GM12878 (cell line): ENCODE measurements at places on chromosomes 2 and 18. TPM values are rescaled to one million over a fixed set of nuclear protein-coding genes. Genes with fewer than 3 reads are reported as not detected.

DTNA gene
- polyA plus RNA-seq: 0.40 and 0.54 TPM in 2 replicates

DNA sequence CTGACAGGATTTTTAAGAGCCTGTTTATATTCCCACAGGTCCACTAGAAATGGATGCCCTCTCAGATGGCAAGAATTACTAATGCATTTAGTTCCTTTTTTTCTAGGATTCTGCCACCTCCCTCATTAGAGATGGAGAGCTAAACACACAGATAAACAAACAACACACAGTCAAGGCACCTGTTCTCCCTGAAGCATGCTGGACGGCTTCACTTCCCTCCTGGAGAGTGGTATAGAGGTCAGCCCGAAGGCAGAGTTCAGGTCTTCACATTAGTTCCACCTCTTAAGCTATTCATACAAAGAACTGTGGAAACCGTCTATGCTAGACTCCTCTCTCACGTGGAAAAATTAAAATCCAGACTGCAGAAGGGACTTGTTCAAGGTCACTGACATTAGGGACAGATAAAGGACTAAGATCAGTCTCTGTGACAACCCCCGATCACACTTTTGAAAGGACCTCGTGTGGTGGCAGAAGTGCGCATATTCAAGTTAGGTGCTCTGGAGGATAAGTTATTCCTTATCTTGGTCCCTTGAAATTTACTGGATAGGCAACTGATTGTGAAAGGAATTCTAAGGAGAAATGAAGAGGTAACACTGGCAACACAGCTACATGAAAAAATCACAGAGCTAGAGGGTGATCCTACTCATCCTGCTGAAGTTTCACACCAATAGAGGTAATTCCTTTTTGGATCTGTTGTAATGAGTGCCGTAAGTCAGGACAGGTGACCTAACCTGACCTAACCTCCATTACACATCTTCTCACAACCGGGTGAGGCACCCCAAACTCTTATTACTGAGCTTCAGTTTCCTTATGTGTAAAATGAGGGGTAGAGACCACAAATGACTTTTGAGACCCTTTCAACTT lies 75.1 kb downstream of the SPRED2 start:
- H3K4me1 ChIP-seq: peaks cover 41% of the 10 kb centered on the region
- DNase-seq: no peak
- H3K27ac ChIP-seq: peak overlapping the region; percentile 75
- no peaks in the 10 kb centered on the region for H3K36me3 ChIP-seq
- H3K27me3 ChIP-seq: no peaks in the 10 kb centered on the region

GRCh38 chr18:22203536-22204213 lies 34.3 kb downstream of the GATA6 start:
- H3K36me3 ChIP-seq: no peaks in the 10 kb centered on the region
- H3K27me3 ChIP-seq: no peaks in the 10 kb centered on the region; the same call in 1 of the 2 replicates
- no peak for DNase-seq
- no peak overlapping the region for H3K27ac ChIP-seq

GRCh38 chr2:200446612-200447011 lies 63.3 kb downstream of the KCTD18 start:
- no peak overlapping the region for H3K4me3 ChIP-seq
- no peaks in the 10 kb centered on the region; the same call in 1 of the 2 replicates for H3K36me3 ChIP-seq
- no peak overlapping the region for H3K27ac ChIP-seq
- H3K27me3 ChIP-seq: no peaks in the 10 kb centered on the region
- H3K4me1 ChIP-seq: 0 out of 2 replicates have a peak, but pooled peaks cover 2% of the 10 kb centered on the region

DNA sequence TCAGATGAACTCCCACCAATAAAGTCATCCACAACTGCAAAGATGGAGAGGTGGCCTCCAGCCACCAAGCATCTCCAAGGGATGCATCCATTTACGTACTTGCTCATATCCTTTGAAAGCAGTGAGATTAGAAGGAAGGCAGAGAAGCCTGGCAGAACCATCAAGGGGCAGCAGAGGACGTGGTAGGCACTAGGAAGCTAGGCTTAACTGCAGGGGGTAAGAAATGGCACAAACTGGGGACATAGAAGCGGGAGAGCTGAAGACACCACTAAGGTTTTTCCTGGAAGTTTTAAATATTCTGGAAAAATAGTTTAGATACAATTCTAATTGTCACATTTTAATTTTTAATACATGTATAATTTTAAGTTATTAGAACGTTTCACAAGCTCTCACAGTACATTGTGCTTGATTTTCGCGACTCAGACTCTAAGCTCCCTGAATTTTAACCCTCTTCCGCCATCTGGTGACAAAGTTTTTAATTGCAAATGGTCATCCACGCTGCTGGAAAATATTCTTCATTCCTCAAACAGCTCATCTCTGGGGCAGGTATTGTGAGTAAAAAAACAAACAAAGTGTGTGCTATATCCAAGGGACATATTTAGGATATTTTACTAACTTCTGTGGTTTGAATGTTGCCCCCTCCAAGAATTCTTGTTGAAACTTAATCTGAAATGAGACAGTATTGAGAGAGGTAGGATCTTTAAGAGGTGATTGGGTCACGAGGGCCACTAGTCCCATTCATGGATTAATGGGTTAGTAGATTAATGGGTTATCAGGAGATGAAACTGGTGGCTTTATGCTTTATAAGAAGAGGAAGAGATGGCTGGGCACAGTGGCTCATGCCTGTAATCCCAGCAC lies 1.6 kb upstream of the PSTPIP2 start:
- H3K36me3 ChIP-seq: no peaks in the 10 kb centered on the region; the same call in none of the 2 replicates
- no peak overlapping the region for H3K27ac ChIP-seq
- no peak for DNase-seq
- H3K4me1 ChIP-seq: peaks cover 14% of the 10 kb centered on the region
- H3K4me3 ChIP-seq: no peak overlapping the region
- H3K27me3 ChIP-seq: no peaks in the 10 kb centered on the region; the same call in 1 of the 2 replicates

KCNE4 gene
- not detected in 2 replicates for polyA plus RNA-seq

DNA sequence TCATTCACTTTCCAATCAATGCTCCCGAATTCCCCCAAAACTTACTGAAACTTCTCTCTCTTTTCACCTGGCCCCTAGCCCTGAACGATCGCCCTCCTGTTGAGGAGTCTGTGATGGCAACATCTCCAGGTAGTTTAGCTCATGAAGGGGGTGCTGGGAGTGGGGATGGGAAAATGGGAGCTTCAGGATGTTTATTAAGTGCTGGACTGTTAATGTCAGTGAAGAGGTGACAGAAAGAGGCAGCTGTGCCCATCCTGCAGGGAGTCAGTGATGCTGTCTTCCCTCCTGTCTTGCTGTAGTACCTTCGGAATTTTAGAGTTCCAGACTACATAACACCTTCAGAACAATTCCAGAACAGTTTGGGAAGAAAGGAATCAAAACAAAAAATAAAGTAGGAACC lies 308.8 kb downstream of the ALK start:
- H3K36me3 ChIP-seq: no peaks in the 10 kb centered on the region
- no peaks in the 10 kb centered on the region; the same call in 1 of the 2 replicates for H3K27me3 ChIP-seq
- no peaks in the 10 kb centered on the region for H3K4me1 ChIP-seq
- no peak overlapping the region for H3K4me3 ChIP-seq
- DNase-seq: no peak

DNA sequence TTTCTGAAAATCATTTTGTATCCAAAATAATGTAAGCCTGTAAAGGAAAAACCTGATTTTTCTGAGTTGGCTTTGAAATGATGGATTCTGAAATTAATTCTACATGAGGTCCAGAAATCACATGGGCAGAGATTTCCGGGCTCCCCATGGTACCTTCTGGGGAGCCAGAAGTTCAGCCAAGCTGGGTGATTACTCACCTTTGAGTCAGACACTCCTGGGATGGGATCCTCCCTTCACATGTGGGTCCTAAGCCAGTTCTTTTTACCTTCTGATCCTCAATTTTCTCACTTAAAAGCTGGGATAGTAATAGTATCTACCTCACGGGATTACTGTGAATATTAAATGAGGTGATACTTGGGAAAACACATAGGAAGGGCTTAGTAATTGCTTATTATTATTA lies 179.8 kb upstream of the EPAS1 start:
- H3K4me1 ChIP-seq: no peaks in the 10 kb centered on the region
- no peaks in the 10 kb centered on the region for H3K27me3 ChIP-seq
- no peak overlapping the region for H3K27ac ChIP-seq
- no peaks in the 10 kb centered on the region for H3K36me3 ChIP-seq

ITGB6 gene
- not detected in 2 replicates for polyA plus RNA-seq

GRCh38 chr2:71000780-71001591 lies 6.3 kb upstream of the TEX261 start:
- DNase-seq: no peak
- peaks cover 9% of the 10 kb centered on the region for H3K4me1 ChIP-seq
- H3K36me3 ChIP-seq: no peaks in the 10 kb centered on the region
- H3K27me3 ChIP-seq: no peaks in the 10 kb centered on the region
- peak overlapping the region; percentile 48; the same call in 1 of the 2 replicates for H3K27ac ChIP-seq

DNA sequence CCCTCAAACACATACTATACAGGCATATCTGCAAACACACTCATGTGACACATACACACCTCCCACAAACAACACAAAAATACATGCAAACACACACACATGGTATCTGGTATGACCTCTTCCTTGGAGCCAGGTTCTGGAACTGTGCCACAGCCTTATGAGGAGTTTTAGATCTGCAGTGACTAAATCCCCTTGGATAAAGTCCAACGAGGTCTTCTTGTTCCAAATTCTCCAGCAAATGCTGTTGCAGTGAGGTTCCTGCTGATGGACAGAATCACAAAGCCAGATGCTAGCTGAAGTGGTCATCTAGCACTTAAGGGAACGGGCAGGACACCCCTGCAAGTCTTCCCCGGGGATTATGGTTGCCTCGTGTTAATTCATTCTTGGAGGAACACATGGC lies 54.5 kb upstream of the DAPL1 start:
- H3K27me3 ChIP-seq: peaks cover 4% of the 10 kb centered on the region
- no peaks in the 10 kb centered on the region for H3K36me3 ChIP-seq
- DNase-seq: no peak

ZNF512 gene
- polyA plus RNA-seq: 27.3 and 31.6 TPM in 2 replicates

LIMS3 gene
- polyA plus RNA-seq: 0.11 and 0.36 TPM in 2 replicates

IKZF2 gene
- polyA plus RNA-seq: 31.7 and 34.9 TPM in 2 replicates

CACNB4 gene
- 7.5 and 8.9 TPM in 2 replicates for polyA plus RNA-seq

WNT10A gene
- polyA plus RNA-seq: 2.4 and 5.3 TPM in 2 replicates

DNA sequence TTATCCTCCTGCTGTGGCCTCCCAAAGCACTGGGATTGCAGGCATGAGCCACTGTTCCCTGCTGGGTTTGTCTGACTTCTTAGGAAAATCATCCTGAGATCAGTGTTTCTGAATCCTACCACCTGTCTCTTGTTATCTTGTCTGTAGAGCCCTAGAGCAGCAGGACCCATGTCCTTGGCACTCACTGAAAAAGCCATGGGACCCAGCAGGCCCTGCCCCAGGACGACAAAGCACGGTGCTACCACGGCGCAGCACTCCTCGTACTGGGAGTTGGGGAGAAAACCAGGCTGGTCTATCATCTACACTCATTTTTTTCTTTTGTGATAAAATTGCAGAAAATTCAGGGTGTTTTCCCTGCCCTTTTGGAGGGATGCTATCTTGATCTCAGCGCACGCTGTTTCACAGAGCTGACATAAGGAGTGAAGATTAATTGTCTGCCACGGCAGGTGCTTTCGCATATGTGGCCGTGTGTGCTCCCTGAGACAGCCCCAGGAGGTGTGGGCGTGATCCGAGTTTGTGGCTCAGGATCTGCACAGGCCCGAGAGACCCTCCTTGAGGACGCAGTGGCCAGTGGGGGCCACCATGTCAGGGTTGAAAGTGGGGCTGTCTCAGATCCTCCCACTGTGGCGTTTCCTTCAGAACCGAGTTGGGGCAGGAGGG lies 179.1 kb downstream of the LDLRAD4 start:
- no peaks in the 10 kb centered on the region for H3K27me3 ChIP-seq
- no peaks in the 10 kb centered on the region for H3K4me1 ChIP-seq
- no peak overlapping the region for H3K27ac ChIP-seq
- H3K4me3 ChIP-seq: no peak overlapping the region
- DNase-seq: no peak

DNA sequence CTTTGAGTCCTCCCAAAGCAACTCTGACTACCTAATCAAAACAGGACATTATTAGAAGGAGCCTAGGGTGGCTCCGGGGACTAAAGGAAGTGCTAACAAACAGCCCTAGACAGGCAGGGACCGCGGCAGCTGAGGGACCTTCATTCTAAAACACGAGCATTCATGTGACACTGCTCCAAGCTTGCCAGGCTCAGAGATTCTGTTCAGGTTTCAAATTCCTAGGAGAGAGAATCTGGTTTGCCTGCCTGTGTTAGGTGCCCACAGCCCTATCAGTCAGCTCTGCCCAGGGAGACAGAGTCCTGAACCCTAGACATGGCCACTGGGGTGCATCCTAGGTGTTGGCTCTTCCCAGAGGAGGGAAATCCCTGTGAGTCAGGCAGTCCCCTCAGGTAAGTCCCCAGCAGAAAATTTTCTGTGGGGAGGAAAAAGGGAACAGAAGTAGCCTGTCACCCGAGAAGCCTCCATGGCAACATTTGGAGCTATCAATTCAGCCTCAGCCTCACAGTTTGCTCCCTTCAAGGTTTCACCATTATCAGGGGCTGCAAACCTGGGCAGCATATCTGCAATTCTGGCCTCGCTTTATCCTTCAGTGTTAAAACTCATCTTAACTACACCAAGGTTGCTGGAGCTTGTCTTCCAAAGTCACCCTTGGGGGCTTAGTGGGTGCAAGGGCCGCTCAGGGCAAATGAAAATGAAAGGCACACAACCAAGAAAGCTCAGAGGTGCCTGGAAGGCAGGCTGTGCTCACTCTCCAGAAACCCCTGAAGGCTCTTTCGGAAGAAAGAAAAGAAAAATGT lies 28.6 kb downstream of the PCBP1 start:
- no peaks in the 10 kb centered on the region for H3K27me3 ChIP-seq
- H3K4me3 ChIP-seq: peak overlapping the region; percentile 30; the same call in 1 of the 2 replicates
- no peak for DNase-seq
- H3K36me3 ChIP-seq: no peaks in the 10 kb centered on the region

GRCh38 chr2:157789933-157790511 lies 86.1 kb downstream of the ACVR1 start:
- no peaks in the 10 kb centered on the region for H3K36me3 ChIP-seq
- DNase-seq: no peak
- H3K27me3 ChIP-seq: no peaks in the 10 kb centered on the region
- H3K27ac ChIP-seq: no peak overlapping the region
- H3K4me3 ChIP-seq: no peak overlapping the region
- no peaks in the 10 kb centered on the region for H3K4me1 ChIP-seq

GRCh38 chr2:213288913-213289700 lies 4.8 kb downstream of the SPAG16 start:
- no peak overlapping the region for H3K4me3 ChIP-seq
- no peak overlapping the region for H3K27ac ChIP-seq
- H3K36me3 ChIP-seq: no peaks in the 10 kb centered on the region
- no peak for DNase-seq
- no peaks in the 10 kb centered on the region for H3K4me1 ChIP-seq
- H3K27me3 ChIP-seq: no peaks in the 10 kb centered on the region

GRCh38 chr2:107108556-107108955 lies 222.6 kb upstream of the ST6GAL2 start:
- no peak overlapping the region for H3K4me3 ChIP-seq
- no peak overlapping the region for H3K27ac ChIP-seq
- no peaks in the 10 kb centered on the region for H3K27me3 ChIP-seq
- no peaks in the 10 kb centered on the region for H3K4me1 ChIP-seq
- no peak for DNase-seq
- H3K36me3 ChIP-seq: no peaks in the 10 kb centered on the region

GALNT3 gene
- 3.6 and 3.7 TPM in 2 replicates for polyA plus RNA-seq

DNA sequence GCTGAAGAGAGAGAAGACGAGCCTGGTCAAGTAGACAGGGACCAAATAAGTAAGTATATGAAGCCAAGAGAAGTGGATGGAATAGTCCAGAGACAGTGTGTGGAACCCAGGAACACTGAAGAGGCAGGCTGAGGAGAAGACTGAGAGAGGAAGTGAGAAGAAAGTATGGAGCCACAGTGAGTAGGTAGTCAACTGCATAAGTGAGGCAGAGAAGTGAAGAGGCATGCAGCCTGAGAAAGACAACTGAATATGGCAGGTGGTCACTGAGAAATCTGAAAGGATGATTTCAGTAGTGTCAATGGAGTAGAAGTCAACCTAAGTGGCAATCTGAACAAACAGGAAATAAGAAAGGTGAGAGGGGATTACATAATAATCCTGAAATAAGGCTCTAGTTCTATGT lies 55.4 kb downstream of the CWC22 start:
- H3K27ac ChIP-seq: no peak overlapping the region
- no peaks in the 10 kb centered on the region for H3K4me1 ChIP-seq
- no peak overlapping the region for H3K4me3 ChIP-seq
- DNase-seq: no peak
- no peaks in the 10 kb centered on the region for H3K27me3 ChIP-seq
